Endothelial cell (in vitro differentiated cells): ENCODE measurements at places on chromosomes 3 and 15. TPM values are rescaled to one million over a fixed set of nuclear protein-coding genes. Genes with fewer than 3 reads are reported as not detected.

The RHOV gene
- total RNA-seq: 1.4 TPM

The AADAC gene
- not detected for total RNA-seq

DNA sequence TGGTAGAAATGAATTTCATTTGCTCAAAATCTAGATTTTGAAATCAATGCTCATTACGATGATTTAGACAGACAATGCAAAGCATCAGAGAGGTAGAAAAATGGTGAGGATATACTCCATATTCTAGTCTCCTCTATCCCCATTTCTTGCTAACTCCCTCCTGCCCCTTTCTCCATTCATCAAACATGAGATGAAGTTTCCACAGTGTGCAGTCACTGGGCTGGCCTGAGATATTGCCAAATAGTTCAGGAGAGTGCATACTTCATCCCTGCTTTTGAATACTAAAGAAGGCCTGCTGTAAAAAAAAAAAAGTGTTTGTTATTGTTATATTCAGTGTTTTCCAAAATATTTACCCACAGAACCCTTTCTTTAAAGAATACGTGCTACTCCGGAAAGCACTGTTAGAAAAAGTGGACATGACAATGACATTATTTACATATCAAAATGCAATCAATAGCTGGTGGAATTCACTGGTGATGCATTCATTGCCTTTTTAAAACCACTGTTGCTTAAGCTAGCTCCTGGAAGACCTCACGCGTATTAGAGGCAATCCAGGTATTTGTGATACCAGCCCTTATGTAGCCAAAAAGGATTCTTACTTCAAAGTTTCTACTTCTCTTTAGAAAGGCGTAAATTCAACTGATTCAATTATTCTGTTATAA, 247.6 kb upstream of the SOX2 start:
- no peaks in the 10 kb centered on the region for H3K36me3 ChIP-seq
- DNase-seq: no peak
- H3K27me3 ChIP-seq: no peaks in the 10 kb centered on the region
- H3K4me3 ChIP-seq: no peak overlapping the region
- H3K27ac ChIP-seq: no peak overlapping the region

The C3orf49 gene
- total RNA-seq: not detected

DNA sequence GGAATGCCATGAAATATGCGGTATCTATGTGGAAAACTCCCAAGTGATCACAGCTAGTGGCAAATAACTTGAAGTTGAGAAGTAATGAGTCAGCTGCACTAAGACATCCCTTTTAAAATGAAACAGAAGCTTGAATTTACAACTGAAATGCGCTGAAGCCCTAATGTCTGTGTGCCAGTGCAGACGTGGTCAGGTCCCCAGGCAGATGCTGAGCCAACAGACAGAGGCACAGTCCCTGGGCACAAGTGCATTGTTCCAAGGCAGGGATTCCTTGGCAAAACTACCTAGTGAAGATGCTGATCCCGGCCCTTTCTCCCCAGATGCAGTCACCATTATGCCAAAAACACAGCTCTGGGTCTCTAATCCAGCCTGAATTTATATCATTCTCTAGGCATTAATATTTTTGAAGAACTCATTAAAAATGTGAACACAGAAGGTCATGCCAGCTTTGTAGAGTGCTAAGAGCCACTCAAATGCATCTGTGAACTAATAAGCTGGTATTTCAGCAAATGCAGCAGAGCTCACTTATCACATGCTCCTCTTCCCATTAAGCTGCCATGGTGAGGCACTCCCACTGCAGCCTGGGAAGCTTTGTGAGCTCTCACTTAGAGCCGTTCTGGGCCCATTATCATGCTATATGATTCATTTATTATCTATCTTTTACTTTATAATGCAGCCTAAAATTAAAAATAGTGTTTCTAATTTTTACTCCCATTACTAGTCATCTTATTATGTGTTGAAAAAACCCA, 200.1 kb downstream of the GABRB3 start:
- H3K4me3 ChIP-seq: no peak overlapping the region
- no peaks in the 10 kb centered on the region for H3K36me3 ChIP-seq
- H3K4me1 ChIP-seq: no peaks in the 10 kb centered on the region
- H3K27me3 ChIP-seq: no peaks in the 10 kb centered on the region
- no peak overlapping the region for H3K27ac ChIP-seq

The SMCO1 gene
- total RNA-seq: not detected

The ZNF80 gene
- total RNA-seq: not detected

GRCh38 chr3:118436697-118437262, 597.9 kb downstream of the IGSF11 start:
- H3K4me3 ChIP-seq: no peak overlapping the region
- no peaks in the 10 kb centered on the region for H3K4me1 ChIP-seq
- no peak overlapping the region for H3K27ac ChIP-seq

- H3K36me3 ChIP-seq: no peaks in the 10 kb centered on the region
- H3K27me3 ChIP-seq: no peaks in the 10 kb centered on the region
- H3K4me3 ChIP-seq: no peak overlapping the region
Observed at GRCh38 chr15:53520996-53521395, 238.5 kb downstream of the WDR72 start.

DNA sequence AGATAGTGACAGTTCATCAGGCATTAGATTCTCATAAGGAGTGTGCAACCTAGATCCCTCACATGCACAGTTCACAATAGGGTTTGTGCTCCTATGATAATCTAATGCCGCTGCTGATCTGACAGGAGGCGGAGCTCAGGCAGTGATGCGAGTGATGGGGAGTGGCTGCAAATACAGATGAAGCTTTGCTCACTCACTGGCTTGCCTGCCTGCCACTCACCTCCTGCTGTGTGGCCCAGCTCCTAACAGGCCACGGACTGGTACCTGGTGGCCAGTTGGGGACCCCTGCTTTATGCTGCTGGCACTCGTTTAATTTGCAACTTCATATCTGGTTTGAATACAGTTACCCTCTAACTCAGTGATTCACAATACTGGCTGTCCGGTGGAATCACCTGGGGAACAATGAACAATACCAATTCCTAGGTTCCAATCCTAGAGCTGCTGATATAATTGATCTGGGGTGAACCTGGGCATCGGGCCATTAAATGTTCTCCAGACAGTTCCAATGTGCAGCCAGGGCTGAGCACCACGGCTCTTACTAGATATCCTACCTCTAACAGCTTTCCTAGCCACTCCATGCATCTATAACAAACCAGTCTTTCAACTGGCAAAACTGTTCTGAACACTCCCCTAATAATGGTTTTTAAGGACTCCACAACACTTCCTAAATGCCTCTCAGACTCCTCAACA, 131.4 kb downstream of the ATP1B3 start:
- peaks cover 2% of the 10 kb centered on the region for H3K27me3 ChIP-seq
- no peak for DNase-seq
- H3K36me3 ChIP-seq: no peaks in the 10 kb centered on the region
- no peaks in the 10 kb centered on the region for H3K4me1 ChIP-seq
- no peak overlapping the region for H3K27ac ChIP-seq

DNA sequence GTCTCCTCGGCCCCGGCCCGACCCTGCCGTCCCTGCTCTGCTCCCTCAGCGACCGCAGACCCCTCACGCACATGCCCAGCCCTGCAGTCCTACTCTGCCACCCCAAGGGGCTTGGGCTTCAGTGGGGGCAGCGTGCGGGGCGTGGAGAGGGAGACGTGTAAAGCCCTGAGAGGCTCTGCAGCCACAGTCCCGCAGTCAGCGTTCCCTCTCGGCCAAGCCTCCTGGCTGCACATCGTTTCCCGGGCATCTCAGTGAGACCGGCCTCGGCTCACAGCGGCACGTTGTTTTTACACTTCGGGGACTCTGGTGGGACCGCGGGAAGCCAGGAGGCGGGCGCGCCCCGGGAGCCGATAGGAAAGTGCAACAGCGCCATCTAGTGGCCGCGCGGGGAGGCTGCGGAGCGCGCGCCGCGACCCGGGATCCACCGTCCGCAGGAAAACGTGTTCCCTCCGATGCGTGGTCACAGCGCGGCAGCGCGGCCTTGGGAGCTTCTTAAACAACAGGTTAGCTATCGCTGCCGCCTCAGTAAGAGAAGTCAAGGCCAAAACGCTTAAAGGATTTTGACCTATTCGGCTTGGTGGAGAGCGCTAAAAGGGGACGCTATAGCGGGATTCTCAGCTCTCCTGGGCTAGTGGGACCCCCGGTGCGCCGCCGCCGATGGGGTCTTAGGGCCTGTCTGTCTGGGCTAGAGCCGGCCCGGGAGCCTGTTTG, 226.8 kb upstream of the IGF1R start:
- H3K27me3 ChIP-seq: peaks cover 10% of the 10 kb centered on the region
- H3K27ac ChIP-seq: no peak overlapping the region
- peak; percentile 87 for DNase-seq
- H3K4me3 ChIP-seq: no peak overlapping the region
- H3K4me1 ChIP-seq: no peaks in the 10 kb centered on the region

The PRR20G gene
- total RNA-seq: not detected

- peaks cover 7% of the 10 kb centered on the region for H3K4me1 ChIP-seq
- H3K4me3 ChIP-seq: no peak overlapping the region
- H3K36me3 ChIP-seq: no peaks in the 10 kb centered on the region
- no peak overlapping the region for H3K27ac ChIP-seq
- H3K27me3 ChIP-seq: no peaks in the 10 kb centered on the region
Observed at GRCh38 chr3:148880681-148881080, 15.6 kb downstream of the CPA3 start.

DNA sequence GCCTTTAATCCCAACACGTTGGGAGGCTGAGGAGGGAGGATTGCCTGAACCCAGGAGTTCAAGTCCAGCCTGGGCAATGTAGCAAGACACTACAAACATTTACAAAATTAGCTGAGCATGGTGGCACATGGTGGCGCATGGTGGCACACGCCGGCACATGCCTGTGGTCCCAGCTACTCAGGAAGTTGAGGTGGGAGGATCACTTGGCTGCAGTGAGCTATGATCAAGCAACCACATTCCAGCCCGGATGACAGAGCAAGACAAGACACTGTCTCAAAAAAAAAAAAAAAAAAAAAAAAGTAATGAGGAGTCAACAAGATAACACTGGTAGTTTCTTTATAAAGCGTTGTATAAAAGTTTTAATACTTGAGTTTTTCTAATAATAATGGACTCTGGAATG, 10.1 kb downstream of the FEZF2 start:
- no peak overlapping the region for H3K27ac ChIP-seq
- H3K4me3 ChIP-seq: no peak overlapping the region
- H3K27me3 ChIP-seq: peaks cover 6% of the 10 kb centered on the region
- H3K4me1 ChIP-seq: peaks cover 17% of the 10 kb centered on the region

GRCh38 chr3:31369637-31370379, 162.9 kb upstream of the STT3B start:
- DNase-seq: no peak
- H3K36me3 ChIP-seq: no peaks in the 10 kb centered on the region
- H3K27ac ChIP-seq: no peak overlapping the region
- H3K4me3 ChIP-seq: no peak overlapping the region

GRCh38 chr15:31257286-31257685, 69.3 kb upstream of the KLF13 start:
- H3K4me3 ChIP-seq: no peak overlapping the region
- peaks cover 3% of the 10 kb centered on the region for H3K27me3 ChIP-seq
- H3K4me1 ChIP-seq: no peaks in the 10 kb centered on the region
- no peak overlapping the region for H3K27ac ChIP-seq

DNA sequence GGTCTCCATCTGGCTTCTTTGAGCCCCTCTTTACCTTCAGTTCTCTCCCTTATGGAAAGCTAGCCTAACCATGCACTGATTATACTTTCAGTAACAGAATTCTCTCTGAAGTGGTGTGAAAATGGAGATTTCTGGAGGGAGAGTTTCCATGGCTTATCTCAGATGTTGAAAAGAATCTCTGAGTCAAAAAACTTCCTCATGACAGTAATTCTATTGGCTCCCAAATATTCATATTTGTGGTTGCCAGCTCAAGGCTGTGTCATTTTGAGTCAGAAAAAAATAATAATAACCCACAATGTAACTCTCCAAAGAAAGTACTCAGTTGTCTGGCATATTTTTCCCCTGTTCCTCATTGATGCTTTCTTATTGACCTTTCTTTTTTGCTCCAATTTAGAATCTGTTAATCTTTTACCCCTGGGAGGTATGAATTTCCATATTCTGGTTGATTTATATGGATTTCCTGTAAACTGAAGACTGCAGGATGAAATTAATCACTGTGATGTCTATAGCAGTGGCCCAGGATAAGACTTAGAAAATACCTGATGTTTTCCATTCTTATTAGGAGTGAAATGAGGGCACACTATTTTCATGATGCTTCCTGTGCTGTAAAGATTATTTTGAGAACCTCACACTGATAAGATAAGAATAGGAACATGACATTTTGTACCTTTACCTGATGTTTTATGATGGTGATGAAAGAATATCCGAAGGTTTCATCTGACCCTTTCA, 149.5 kb upstream of the EPHA3 start:
- H3K27me3 ChIP-seq: no peaks in the 10 kb centered on the region
- no peaks in the 10 kb centered on the region for H3K4me1 ChIP-seq
- no peak overlapping the region for H3K27ac ChIP-seq
- DNase-seq: no peak

The WDR76 gene
- total RNA-seq: 4.8 TPM

DNA sequence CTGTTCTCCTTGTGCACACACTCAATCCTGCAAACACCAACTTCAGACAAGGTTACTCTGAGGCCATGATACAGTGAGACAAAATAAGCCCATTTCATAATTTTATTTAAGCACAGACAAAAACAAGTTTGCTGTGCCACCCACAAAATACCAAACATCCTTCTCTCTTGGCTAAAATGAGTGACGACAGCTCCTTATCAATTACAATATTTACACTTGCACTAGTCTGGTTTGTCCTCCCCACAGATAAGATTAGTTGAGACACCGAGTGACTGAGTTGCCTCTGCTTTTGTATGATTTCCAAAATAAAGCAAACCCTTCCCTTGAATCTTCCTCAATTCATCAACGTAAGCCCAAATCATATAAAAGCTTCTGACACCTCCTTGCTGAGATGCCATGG, 233.5 kb upstream of the ATP10A start:
- no peak overlapping the region for H3K27ac ChIP-seq
- H3K27me3 ChIP-seq: no peaks in the 10 kb centered on the region
- no peak overlapping the region for H3K4me3 ChIP-seq
- H3K4me1 ChIP-seq: peaks cover 8% of the 10 kb centered on the region

- H3K36me3 ChIP-seq: no peaks in the 10 kb centered on the region
- H3K4me3 ChIP-seq: no peak overlapping the region
- H3K27me3 ChIP-seq: peaks cover 1% of the 10 kb centered on the region
- DNase-seq: no peak
Observed at GRCh38 chr15:39692356-39693327, 90.0 kb downstream of the FSIP1 start.

The SLC22A13 gene
- total RNA-seq: 0.21 TPM

DNA sequence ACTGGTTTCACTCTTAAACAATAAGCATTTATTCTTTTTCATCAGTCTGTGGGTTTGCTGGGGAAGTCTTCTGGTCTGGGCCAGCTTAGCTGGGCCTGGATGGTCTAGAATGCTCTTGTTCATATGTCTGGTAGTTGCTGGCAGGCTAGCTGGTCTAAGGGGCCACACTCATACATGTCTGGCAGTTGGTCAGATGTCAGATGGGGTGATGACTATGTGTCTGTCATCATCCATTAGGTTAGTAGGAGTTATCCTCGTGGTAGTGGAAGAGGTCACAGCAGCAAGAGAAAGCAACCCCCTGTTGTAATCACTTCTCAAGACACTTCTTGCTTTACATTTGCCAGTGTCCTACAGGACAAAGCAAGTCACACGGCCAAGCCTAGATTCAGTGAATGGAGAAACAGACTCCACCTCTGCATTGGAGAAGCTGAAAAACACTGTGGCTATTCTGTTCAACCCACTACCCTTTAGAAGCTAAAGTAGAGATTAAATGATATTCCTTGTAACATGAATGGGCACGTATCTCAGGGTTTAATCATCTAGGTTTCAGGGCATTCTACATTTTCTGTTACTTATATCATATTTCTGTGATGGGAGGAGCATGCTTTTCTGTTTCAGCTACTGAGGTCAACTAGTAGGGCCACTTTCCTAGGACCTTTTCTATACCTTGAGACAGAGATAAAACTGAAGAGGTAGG, 5.5 kb upstream of the ARID3B start:
- no peak overlapping the region for H3K4me3 ChIP-seq
- H3K27me3 ChIP-seq: no peaks in the 10 kb centered on the region
- no peak for DNase-seq
- H3K4me1 ChIP-seq: peaks cover 16% of the 10 kb centered on the region
